ENCODE measurements at places on chromosomes 3 and 15. TPM values are rescaled to one million over a fixed set of nuclear protein-coding genes. Genes with fewer than 3 reads are reported as not detected.

GRCh38 chr3:24416224-24416623 lies 78.4 kb downstream of the THRB start:
- no peak for DNase-seq

DNA sequence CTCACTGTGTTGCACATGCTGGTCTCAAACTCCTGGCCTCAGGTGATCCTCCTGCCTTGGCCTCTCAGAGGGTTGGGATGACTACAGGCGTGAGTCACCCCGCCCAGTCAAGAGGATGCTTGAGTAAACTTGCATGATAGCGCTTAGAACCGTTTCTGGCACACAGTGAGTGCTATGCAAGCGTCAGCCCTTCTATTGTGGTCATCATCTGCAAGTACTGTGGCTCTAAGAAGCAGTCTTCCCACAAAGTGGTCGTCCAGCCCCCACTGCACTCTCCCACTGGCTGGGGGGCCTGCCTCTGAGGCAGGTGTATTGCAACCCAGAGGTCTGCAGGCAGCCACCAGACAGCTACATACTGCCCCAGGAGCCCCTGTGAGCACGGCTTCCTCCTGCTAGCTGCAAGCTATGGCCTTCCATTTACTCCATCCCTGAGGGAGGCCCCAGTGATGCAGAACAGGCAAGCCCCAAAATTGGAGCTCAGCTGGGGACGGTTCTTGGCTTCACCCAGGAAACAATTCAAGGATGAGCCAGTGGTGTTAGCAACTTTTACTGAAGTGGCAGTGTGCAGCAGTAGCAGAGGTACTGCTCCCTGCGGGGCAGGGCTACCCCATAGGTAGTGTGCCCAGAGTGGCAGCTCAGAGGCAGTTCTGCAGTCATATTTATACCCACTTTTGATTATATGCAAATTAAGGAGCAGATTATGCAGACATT lies 95.4 kb downstream of the LSM3 start:
- no peak for DNase-seq

GRCh38 chr3:9783954-9784353 lies 8.3 kb downstream of the TADA3 start:
- no peak for DNase-seq

- DNase-seq = no peak
These were observed 5.0 kb downstream of the BCL2A1 start for GRCh38 chr15:79965846-79966630.

DNA sequence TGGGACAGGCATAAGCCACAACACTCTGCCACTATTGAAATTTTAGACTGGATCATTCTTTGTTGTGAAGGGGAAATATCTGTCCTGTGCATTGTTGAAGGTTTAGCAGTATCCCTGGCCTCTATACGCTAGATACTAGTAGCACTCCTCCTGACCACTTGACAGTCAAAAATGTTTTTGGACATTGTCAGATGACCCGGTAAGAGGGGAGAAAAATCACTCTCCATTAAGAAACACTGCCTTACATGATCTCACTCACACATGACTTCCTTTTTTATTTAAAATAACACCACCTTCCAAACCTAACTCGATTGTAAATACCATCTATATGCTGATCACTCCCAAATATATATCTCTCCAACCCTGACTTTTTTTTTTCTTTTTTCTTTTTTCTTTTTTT lies 15.3 kb upstream of the HLTF start:
- DNase-seq = no peak

GRCh38 chr3:132626955-132627354 lies 29.9 kb downstream of the ACKR4 start:
- DNase-seq = no peak

GRCh38 chr3:194990454-194991337 lies 280.3 kb downstream of the XXYLT1 start:
- no peak for DNase-seq

DNA sequence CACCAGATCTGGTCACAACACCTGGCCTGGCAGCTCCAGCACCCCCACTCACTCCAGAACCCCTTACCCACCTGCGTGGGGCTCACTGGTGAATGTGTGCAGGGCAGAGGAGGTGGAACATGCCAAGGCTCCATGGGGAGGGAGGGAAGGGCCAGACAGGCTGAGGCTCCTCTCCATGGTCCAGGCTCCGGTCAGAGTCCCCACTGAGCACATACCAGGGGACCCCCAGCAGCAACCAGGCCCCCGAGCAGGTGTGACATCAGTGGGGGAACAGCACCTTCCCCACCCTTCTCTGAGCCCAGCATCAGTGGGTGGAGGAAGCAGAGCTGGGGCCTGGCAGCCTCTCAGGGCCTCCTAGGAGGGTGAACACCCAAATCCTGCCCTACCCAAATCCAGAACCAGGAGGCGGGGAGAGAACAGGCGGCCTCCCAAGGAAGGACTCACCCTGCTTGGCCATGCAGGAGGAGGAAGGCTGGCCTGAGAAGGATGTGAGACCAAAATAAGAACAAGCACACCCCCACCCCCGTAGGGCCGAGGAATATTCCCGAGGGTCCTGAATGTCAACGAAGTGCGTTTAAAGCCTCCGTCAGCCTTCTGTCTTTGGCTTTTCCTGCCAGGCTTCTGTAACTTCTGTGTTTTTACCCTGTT lies 1.1 kb upstream of the GP9 start:
- DNase-seq = peak; percentile 26

The KLHL40 gene
- not detected for total RNA-seq

The CCDC13 gene
- total RNA-seq = 0.48 TPM

The EXD1 gene
- 0.22 TPM for total RNA-seq

The GOLGA6A gene
- 4.7 TPM for total RNA-seq

The LRRC31 gene
- not detected for total RNA-seq

The C3orf20 gene
- 0.04 TPM for total RNA-seq

Measured in H7 (cell line).